Thoracic aorta endothelial cell (primary cell): ENCODE measurements at places on chromosomes 5 and 9. TPM values are rescaled to one million over a fixed set of nuclear protein-coding genes. Genes with fewer than 3 reads are reported as not detected.

The TIMD4 gene
- total RNA-seq, result not detected in 2 replicates

The FLT4 gene
- 1.3 and 1.9 TPM in 2 replicates for total RNA-seq

The BAAT gene
- total RNA-seq, result under 0.01 and 0.07 TPM in 2 replicates

The SPINK6 gene
- not detected in 2 replicates for total RNA-seq

The ZNF883 gene
- total RNA-seq, result 0.07 and 0.53 TPM in 2 replicates

The CD72 gene
- not detected in 2 replicates for total RNA-seq

The TMEM232 gene
- 0.80 and 2.4 TPM in 2 replicates for total RNA-seq

The IFNB1 gene
- not detected in 2 replicates for total RNA-seq
